ENCODE measurements at places on chromosomes 6 and 20.

DNA sequence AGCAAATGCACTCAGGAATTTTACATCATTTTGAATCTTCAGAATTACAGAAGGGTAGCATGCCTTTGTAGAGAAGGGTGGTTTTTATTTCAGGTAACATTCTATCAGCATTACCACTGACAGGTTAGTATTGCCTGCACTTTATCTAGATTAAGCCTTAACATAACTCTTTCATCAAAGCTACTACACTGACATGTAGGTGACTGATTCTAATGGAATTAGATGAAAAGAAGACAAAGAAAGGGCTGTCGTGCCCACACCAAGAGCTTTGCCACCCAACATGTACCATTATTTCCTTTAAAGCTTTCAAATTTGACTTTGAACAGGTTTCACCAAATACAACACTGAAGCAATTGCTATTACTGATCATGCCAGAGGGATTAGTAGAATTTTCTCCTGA, 551.9 kb downstream of the EYS start:
- DNase-seq: no peak

- DNase-seq: no peak
Observed at GRCh38 chr6:66662196-66662595, 955.2 kb upstream of the EYS start.

GRCh38 chr20:21137078-21137477, 11.2 kb downstream of the KIZ start:
- DNase-seq: no peak

DNA sequence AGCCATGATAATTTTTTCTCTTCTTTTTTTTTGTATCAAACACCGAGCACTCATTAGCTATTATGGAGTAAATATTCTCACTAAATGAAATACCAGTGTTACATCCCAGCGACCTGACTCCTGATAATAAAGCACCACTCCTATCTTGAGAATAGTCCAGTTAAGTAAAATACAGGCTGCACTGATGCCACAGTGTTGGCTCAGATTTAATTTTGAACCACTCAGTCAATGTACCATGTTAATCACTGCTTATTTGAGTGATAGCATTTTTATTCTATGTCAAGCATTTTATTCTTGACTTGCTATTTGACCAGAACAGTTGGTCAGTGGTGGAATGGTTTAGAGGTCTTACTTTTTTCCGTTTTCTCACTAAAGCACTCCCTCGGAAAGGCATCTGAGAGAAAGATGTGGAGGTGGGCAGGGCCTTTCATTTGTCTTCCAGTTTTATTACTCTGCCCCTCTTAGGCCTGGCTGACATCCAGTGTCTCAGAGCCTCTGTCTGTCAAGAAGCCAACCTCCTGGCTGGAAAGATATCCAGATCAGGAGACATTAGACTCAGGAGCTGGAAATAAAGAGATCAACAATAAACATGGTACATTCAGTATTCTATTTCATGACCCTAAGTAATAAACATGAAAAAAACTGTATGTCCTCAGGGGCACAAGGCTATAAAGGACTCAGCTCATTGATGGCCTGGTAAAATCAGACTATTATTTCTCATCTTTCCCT, 457.8 kb downstream of the EPM2A start:
- no peak for DNase-seq

GRCh38 chr6:26543953-26544352, 5.8 kb downstream of the HMGN4 start:
- DNase-seq: no peak
